ENCODE measurements at places on chromosomes 7 and 10.

GRCh38 chr10:126131341-126131740, 235.0 kb downstream of the FANK1 start:
- DNase-seq, result no peak

DNA sequence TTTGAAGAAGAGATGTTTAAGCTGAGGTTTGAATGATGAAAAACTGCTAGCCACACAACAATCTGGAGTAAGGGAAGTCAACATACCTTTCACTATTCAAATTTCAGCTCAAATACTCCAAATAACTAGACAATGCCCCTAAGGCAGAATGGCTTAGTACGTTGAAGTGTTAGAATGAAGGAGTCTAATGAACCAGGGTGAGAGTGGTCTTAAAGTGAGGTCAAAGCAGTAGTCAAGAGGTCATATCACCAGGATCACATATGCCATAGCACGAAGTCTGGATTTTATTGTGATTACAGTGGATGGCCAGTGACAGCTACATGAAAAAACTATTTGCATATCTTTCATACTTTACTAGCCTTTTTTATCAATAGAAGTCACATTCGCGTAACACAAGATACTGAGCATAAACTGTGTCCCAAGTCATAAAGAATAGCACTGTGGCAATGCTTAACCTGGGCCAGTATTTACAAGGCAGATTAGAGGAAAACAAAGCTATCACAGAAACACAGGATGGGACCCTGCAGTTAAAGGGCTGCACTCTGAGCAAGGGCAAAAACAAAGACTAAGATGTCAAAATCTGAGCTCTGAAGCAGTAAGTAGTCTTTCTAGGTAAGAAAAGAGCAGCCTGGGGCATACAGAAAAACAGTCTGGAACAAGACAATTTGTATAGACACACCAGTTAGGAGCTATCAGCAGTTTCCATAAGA, 61.5 kb downstream of the HYCC1 start:
- DNase-seq, result no peak

GRCh38 chr10:132710746-132711612, 75.0 kb downstream of the NKX6-2 start:
- no peak for DNase-seq

DNA sequence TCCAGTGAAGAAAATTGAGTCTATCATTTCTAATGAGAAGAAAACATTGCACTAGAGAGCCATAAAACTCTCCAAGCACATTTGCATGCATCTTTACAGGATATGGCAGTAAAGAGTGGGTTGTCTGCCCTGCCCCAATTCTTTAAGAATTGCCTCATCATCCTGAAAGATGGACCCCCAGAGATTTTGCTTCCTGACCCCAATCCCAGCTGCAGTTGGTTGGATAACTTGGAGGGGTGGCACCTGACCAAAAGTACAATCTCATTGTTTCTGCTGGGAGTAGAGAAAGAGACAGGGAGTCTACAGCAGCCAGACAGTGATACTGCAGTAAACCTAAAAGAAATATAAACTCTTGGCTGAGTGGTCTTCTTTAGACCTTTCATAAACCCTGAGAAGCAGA, 49.1 kb upstream of the ADCY1 start:
- DNase-seq, result no peak
